ENCODE measurements at places on chromosomes 1 and 21.

DNA sequence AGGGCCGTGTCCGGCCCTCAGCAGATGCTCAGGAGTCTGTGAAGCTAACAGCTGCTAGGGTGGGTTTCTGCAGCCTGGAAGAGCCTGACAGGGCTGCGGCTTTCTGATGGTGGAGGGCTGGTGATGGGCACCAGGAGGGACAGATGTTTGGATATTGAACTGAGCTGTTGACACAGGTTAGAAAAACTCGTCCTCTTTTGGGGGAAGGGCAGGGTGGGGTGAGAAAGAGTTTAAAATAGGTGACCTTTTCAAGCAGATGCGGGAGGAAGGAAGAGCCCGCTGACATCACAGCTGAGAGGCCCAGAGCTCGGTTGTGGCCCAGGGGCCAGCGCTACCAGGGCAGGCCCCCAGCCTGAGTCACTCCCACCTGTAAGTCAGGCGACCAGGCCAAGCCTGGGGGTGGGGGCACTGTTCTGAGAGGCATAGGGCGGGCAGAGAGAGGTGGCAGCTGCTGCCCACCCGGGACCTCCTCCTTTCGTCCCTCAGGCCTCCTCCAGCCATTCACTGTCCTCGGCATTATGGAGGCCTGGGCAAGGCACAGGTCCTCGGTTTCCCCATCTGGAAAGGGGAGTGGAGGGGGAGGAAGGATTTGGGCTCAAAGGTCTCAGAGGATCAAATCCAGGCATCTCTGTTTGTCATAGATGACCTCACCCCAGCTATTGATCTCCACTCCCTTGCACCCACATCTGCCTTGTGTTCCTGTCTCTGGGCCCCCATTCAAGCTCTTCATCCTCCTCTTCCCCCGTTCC lies 32.3 kb upstream of the ID3 start:
- DNase-seq: no peak

GRCh38 chr1:32612189-32612881 lies 38.0 kb downstream of the ZBTB8OS start:
- DNase-seq: peak; percentile 15

DNA sequence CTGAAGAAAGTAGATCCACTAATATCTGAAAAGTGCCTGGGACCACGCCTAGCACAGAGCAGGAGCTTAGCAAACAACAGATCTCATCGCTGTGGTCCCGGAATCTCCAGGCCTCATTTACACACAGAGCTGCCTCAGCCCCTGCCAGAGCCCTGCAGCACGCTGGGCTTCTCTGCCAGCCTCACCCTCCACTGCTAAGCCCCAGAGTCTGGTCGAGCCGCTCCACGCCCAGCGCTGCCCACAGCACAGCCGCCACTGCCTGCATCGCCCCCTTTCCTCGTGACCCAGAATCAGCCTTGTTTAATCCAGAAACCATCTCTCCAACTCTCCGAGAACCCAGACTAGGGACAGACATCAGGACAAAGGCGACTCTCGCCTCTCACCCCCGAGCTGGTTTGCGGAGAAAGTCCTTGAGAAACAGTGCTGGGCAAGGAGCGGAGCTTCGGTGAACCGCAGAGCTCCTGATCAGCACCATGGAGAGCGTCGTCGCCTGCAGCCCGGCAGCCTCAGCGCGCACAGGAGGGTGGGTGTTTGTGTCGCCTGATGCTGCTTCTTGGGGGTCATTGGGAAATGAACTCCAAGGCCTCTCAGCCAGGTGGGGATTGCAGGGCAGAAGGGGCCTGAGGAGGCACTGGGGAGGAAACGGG lies 145.1 kb downstream of the NPHP4 start:
- DNase-seq: no peak

- DNase-seq: no peak
Observed at GRCh38 chr1:151815716-151816327, 10.6 kb upstream of the LINGO4 start.

DNA sequence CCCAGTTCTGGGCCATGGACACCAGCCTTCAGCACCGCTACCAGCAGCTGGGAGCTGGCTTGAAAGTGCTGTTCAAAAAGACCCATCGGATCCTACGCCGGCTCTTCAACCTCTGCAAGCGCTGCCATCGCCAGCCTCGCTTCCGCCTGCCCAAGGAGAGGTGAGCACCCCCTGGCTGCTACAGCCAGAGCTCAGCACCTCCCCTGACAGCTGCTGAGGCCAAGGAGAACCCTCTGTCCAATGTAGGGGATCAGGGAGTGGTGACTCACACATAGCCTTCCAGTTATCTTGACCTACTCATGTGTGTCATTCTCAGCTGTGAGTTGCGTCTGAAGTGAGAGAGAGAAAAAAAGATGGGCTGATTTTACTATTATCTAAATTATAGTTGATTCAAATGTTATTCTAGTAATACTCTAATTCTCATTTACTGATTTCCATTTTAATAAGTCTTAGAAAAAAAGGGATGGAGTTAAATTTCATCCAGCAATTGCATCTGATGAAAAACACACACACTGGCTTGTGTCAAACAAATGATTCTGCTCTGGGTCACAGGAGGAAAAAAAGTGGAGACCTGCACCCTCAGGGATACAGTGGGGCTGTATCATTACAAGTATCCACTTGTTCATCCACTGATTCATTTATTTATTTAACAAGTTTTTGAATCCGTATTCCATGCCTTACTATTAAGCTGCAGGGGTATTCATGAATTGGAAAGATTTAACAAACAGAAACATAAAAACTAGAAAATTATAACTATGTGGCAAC lies 108.0 kb downstream of the BRINP2 start:
- DNase-seq: no peak

DNA sequence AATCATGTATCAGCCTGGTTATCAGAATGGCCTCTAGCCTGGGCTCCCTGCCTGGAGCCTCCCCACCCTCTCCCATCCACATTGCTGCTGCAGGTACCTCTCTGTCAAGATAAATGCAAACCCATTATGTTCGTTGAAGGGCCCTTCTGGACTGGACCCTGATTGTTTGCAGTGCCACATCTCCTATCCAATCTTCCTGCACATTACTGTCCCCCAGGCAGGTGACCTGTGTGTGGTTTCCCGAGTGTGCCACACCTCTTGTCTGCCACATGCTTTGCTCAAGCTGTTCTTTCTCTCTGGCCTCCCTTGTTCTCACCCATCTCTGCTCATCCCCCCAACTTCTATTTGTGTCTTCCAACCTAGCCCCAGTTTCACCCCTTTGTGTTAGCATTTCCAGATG lies 32.4 kb downstream of the IER5 start:
- no peak for DNase-seq

DNA sequence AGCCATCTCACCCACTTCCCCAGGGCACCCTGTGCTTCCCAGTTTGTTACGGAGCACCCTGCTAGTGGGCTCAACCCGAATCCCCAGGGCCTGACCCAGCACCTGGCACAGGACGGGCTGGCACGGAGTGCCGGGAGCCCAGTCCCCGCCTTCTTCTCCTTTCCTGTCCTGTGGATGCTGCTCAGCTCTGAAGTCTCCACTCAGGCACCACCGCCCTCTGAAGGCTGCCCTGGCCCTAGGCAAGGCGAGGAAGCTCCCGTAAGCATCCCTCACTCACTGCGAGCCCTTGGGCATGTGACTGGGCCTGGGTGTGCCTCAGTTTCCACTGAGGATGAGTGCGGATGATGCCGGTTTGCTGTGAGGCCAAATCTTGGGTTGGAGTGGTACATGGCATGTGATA lies 21.8 kb downstream of the SLC1A7 start:
- no peak for DNase-seq

- no peak for DNase-seq
Observed at GRCh38 chr1:154777154-154777553, 92.9 kb downstream of the KCNN3 start.

GRCh38 chr1:41648230-41648629 lies 163.7 kb upstream of the EDN2 start:
- DNase-seq: no peak

DNA sequence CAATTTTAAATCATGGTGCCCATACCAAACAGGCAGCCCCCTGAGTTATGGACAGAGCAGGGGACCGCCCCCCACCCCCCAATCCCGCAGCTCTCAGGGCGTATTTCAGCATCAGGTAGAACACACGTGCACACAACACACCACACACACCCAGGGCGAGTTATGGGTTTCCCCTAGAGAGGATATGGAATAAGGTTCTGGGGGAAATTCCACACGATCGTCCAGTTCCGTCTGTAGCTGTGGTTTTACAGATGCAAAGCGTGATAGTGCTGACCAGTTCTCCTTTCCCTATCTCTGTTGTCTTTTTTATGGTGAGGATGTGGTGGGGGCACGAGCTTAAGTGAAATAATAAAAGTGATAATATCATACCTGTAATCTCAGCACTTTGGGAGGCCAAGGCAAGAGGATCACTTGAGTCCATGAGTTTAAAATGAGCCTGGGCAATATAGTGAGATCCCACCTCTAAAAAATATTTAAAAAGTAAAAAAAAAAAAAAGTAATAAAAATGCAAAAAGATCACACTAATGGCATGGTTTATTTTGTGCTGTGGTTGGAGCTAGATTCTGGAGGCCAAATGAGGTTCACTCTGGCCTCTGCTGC lies 25.1 kb downstream of the C2CD2 start:
- DNase-seq: no peak

- DNase-seq: no peak
Observed at GRCh38 chr1:50930193-50930592, 29.9 kb downstream of the FAF1 start.

GRCh38 chr1:159141584-159142390 lies 29.6 kb upstream of the CADM3 start:
- no peak for DNase-seq

DNA sequence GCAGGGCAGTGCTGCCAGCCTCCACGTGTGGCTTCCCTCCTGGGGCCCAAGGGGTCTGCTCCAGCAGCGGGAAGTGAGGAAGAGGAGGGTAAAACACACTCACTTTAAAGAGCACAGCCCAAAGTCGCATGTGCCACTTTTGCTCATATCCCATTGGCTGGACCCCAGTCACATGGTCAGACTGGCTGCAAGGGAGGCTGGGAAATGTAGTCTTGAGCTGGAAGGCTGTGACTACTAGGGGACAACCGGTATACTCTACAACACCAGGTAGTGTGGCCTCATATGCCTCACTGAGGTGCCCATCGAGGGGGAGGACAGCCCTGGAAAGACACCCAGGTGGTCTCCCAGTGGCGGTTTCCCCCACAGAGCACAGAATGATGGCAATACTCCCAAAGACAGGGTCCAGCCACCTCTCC lies 45.2 kb downstream of the CAMK2N1 start:
- DNase-seq: no peak

- DNase-seq: peak; percentile 77
Observed at GRCh38 chr1:201530741-201531531, 8.0 kb upstream of the NAV1 start.

GRCh38 chr1:180130651-180131050 lies 24.0 kb upstream of the QSOX1 start:
- no peak for DNase-seq

GRCh38 chr1:108063703-108064102 lies 98.7 kb upstream of the VAV3 start:
- DNase-seq: no peak

DNA sequence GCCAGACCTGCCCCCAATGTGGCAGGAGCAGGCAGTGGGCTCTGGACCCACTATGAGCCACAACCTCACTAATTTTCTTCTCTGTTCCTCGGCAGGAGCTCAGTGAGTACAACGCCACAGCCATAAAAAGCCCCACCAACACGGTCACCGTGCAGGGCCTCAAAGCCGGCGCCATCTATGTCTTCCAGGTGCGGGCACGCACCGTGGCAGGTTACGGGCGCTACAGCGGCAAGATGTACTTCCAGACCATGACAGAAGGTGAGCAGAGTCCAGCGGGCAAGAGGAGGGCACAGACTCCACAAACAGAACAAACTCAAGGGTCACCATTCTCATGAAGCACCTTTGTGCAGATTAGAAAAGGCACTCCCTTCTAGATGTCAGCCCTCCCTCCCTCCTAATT lies 79.9 kb downstream of the LACTBL1 start:
- no peak for DNase-seq

GRCh38 chr1:155864393-155864792 lies 5.0 kb downstream of the SYT11 start:
- no peak for DNase-seq

DNA sequence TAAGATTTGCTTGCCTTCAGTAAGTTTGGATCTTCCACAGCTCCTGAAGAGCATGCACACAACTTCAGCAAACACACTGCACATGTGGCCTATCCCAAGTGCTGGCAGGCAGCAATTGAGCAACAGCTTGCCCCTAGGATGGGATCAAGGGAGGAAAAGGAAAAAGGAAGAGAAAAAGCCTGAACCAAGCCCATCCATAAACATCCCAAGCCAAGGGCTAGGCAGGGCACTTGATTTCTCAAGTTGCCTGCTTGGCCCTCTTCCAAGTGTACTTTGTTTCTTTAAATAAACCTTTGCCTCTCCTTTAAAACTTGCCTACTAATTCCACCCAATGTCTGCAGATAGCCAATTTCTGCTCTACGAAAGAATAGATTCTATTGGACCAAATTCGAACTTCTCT lies 49.0 kb upstream of the OLFM3 start:
- no peak for DNase-seq

DNA sequence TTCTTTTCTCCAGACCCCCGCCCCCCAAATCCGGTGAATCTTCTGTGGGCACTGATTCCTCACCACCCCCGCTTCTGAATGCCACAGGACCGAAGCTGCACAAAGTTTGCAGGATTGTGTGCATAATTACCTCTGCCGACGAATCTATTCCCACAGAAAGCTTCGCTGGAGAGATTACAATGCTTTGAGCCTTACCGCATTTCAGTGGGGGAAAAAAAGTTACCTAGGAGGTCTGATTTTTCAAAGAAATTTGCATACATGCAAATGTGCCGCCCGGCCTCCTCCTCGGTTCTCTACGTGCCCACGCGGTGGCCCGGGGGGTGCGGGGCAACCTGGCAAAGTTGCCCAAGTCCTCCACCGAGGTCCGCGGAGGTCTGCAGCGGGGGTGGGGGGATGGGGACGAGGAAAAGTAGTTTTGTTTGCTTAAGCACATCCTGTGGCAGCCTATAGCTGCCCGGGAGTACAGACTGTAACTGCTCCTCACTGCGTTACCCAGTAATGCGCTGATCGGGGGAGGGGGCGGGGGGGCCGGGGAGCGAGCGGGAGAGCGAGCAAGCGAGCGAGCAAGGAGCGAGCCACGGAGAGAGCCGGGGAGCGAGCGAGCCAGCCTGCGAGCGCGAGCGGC lies 563 bp upstream of the NFIA start:
- DNase-seq: no peak

DNA sequence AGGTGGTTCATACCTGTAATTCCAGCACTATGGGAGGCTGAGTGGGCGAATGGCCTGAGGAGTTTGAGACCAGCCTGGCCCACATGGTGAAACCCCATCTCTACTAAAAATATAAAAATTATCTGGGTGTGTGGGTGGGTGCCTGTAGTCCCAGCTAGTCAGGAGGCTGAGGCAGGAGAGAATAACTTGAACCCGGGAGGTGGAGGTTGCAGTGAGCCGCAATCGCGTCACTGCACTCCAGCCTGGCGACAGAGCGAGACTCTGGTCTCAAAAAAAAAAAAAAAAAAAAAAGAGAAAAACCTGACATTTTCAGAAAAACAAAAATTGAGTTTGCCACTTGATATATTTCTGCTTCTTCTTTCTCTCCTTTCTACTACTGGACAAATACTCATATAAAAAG lies 24.3 kb downstream of the CA6 start:
- no peak for DNase-seq

DNA sequence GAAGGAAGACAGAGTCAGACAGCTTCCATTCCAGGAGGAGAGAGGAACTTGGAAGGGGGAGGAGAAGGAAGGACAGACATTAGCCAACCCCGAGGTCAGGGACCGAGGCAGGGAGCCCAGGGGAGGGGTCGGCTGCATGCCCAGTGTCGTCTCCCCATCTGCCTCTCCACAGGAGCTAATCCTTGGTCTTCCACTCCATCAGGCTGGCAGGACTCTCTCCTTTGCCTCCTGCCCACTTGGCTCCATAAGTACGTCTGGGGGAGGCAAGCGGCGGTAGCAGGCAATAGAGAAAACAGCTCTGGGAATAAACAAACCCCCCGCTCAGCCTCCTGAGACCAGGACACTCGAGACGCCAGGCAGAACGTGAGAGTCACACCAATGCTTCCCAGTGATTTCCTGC lies 71.3 kb downstream of the GRIK3 start:
- no peak for DNase-seq
